ENCODE measurements at places on chromosomes 13 and 19. TPM values are rescaled to one million over a fixed set of nuclear protein-coding genes. Genes with fewer than 3 reads are reported as not detected.

DNA sequence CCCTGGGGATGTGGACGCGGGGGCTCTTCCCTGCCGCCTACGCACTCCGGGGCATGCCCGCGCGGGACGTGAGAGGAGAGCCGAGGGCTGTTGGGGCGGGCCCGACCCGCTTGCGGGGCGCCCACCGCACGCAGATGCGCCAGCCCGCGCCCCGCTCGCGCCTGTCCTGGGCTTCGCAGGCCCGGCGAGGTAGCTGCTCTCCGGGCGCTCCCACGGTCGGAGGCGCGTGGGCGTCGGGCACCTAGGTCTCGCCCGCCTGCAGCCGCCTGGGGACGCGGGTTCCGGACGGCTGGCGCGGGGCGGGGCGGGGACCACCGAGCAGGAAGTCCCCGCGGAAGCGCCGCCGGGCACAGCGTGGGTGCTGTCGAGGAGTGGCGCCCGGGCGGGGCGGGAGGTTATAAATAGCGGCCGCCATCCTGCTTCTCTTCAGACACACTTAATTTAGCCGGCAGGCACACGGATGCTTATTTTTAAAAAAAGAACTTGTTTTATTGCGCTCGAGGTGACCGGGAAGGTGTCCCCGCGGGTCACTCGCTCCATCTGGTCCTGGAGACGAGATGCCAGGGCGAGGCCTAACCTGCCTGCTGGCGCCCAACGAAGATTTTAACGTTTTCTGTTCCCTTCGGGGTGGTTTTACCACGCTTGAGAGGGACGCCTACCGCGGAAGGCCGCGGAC is 561 bp upstream of the GJA3 start:
- no peak for DNase-seq

- DNase-seq = no peak
Observed at GRCh38 chr19:10553943-10554381, 10.3 kb downstream of the ATG4D start.

DNA sequence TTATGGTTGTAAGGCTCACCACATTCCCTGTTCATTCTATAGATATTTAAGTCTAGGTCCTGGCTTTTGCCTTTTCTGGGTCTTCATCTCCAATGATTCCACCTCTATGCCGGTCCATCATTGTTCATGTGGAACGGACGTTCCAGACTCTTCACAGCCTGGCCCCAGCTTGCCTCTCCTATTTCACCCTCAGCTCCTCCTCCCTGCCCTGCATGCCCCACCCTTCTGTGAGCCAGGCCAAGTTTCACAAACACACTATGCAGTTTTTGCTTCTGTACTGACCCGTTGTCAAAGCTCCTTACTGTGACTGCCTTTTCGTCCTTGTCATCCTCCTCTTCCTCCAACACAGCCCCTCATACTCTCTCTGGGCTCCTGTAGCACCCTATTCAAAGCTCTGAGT is 31.3 kb downstream of the TEX26 start:
- DNase-seq = no peak

DNA sequence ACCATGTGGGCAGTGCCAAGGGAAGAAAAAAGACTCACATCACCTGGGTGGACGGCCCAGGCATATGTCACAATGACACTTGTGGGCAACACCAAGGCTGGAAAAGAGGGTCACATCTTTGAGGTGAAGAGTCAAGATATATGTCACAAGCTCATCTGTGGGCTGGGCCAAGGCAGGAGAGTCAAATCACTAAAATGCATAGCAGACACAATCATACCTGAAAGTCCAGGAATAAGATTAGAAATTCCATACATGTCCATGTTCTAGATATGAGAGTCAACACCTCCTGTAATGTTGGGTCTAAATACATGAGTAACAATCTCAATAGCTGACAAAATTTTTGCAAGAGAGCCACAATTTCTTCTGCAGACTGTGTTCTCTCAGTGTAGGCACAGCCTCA is 145.0 kb downstream of the ZNF675 start:
- no peak for DNase-seq

- no peak for DNase-seq
Observed at GRCh38 chr13:19117913-19118739, 63.5 kb downstream of the TUBA3C start.

DNA sequence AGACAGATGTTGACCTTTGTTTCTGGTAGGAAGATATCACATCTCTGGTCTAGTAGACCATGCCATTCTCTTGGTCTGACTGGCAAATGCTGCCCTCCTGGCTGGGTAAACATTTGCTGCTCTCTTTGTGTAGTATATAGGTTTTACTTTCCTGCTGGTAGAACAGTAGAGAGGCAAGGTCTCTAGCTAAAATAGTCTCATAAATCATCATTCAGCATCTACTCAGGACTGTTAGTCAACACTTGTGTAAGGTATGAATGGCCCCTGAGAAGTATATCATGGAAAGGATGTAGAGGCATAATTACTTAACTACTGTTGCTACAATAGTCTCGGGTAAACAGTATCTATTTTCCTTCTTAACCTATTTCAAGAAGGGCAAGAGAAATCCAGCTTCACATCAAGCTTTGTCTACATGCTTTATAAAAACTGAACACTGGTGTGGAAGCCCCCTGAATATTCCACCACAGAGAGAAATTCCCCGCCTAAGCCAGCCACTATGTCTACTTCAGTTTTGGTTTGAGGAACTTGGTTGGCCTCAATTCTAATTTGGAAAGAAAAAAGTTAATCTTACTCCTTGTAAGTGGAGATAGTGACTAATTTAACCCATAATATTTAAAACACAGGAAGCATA is 18.4 kb upstream of the MYCBP2 start:
- DNase-seq = no peak

- DNase-seq = peak; percentile 27
Observed at GRCh38 chr19:51467864-51468544, 9.8 kb upstream of the SIGLEC8 start.

Gene TRAPPC5
- 89.6 TPM for total RNA-seq

Gene SHISA2
- not detected for total RNA-seq

All from sigmoid colon (tissue), 7 donors.